A549 (cell line): ENCODE measurements at places on chromosomes 3 and 15.

GRCh38 chr3:98612996-98613517, 19.6 kb upstream of the CPOX start:
- no peak for DNase-seq

DNA sequence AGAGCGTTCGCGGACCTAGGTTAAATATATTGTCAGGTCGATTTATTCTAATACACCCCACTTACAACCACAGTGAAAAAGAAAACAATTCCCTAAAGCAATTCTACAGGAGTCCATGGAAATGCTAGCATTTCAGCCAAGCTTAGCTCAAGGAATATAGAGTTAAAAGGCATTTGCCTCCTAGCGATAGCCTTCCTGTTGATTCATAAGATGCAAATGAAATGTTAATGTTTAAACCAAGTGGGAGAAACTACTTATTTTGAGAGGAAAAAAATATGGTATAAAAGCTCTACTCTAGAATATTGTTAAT, 1.7 kb upstream of the ALCAM start:
- DNase-seq = no peak

DNA sequence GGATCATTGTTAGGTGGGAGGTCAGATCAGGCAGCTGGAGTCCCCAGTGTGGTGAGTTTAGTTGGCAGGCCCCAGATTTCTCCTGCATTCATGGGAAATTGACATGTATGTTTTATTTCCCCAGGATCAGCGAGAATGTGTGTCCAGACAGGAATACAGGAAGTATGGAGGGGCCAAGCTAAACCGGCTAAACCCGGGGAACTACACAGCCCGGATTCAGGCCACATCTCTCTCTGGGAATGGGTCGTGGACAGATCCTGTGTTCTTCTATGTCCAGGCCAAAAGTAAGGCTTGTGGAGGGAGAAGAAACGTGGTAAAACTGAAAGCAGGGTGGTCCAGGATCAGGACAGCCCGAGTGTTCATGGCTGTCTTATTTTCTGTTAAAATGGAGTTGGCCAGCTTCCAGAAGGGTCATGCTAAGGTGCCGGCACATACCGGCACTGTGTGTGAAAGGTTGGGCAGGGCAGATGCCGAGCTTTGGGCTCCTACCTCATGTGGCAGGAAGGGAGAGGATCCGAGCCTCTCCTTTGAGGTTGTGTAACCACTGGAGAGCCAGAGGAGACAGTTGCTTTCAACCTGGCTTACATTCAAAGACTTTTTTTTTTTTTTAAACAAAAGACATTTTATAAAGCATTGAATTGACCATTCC, 83.1 kb downstream of the PGPEP1L start:
- DNase-seq = no peak

- DNase-seq = no peak
Measured at GRCh38 chr3:143152043-143152442, 32.5 kb downstream of the CHST2 start.

DNA sequence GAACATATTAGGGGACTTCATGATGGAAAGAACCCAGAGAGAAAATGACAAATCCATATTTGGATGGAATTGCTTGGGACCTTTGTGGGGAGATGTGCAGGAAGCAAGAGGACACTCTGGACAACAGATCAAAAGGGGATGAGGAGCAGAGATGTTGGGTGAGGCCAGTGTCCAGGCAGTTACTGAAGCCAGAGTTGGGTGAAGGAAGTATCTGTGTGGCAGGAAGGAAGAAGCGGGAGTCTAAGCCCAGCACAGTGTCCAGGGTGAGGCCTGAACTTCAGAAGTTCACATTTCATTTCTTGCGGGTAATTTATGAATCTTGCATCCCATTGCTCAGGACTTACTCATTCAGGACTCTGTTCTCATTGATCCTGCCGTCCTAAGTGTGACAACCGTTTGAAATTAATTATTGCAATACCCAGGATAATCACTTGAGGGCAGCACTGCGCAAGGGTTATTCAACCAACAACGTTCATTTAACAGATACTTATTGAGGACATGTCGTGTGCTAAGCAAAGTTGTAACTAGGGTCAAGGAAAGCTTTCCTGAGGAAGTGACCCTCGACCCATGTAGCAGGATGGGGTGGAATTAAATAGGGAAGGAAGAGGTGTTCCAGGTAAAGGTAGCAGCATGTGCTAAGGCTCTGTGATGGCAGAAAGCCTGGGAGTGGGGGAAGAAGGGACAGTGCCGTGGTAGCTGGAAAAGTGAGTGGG, 61.3 kb upstream of the CMTM8 start:
- peak; percentile 32 for DNase-seq
